Cortex of kidney (tissue), 1 donor: ENCODE measurements at places on chromosomes 7 and 10.

GRCh38 chr10:23742368-23742767, 303.5 kb downstream of the OTUD1 start:
- no peak for DNase-seq

DNA sequence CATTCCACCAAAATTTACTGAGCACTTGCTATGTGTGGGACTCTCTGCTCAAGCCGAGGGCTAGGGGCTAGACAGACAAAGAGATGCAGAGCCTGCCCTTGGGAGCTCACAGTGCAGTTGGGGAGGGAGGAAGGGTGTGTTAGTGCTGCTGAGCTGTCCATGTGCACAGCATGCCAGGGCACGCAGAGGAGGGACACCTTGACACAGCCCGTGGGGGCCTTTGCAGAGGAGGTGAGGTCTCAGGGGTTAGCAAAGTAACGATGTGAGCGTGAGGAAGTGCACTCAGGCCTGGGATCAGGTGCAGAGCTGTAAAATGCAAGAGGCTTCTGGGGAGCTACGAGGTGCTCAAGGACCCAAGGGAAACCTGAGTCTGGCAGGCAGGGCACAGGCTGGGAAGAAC, 16.3 kb downstream of the PRKCQ start:
- no peak for DNase-seq

DNA sequence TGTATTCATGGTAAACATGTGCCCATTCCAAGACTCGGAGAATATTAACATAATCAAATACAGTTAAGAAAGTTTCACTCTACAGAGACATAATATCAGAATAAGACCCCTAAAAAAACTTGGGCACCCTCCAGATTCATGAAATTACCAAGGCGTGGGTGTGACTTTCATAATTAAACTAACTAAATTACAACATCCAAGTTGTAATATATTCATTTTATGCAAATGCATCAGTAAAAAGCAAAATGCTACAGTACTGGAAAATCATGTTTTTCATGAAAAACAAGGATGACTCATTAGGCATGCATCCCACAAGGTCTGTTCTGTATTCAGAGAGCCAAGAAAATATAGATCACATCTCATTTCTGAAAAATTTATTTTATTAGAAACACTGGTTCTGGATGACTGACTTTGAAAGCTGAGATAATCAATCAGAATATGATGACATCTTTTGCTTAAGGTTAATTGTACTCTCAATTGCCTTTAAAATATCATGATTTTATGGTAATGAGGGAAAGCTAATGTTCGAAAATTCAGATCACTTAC, 248.8 kb upstream of the SMIM30 start:
- DNase-seq: no peak

DNA sequence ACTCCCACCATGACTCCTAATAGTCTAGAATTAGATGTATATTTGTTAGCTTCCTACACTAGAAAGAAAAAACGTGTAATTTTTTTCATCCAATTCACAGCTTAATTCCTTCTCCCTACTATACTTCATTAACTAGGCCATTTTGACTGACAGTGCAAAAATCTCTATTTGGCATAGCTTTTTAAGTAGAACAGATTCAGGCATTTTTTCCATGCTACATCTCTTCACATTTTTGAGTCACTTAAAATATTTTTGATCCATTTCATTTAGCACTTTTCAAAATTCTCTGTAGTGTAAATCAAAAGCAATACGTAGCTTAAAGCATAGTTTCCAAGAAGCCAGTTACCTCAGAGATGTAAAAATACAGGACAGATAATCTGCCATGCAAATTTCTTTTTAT, 391.1 kb upstream of the NPVF start:
- DNase-seq: no peak

- no peak for DNase-seq
These were observed 28.8 kb downstream of the TMEM120A start for GRCh38 chr7:75965617-75966016.

- no peak for DNase-seq
These were observed 130.0 kb downstream of the KLF6 start for GRCh38 chr10:3654980-3655379.

GRCh38 chr10:109427411-109427810, 495.9 kb downstream of the XPNPEP1 start:
- DNase-seq: no peak

DNA sequence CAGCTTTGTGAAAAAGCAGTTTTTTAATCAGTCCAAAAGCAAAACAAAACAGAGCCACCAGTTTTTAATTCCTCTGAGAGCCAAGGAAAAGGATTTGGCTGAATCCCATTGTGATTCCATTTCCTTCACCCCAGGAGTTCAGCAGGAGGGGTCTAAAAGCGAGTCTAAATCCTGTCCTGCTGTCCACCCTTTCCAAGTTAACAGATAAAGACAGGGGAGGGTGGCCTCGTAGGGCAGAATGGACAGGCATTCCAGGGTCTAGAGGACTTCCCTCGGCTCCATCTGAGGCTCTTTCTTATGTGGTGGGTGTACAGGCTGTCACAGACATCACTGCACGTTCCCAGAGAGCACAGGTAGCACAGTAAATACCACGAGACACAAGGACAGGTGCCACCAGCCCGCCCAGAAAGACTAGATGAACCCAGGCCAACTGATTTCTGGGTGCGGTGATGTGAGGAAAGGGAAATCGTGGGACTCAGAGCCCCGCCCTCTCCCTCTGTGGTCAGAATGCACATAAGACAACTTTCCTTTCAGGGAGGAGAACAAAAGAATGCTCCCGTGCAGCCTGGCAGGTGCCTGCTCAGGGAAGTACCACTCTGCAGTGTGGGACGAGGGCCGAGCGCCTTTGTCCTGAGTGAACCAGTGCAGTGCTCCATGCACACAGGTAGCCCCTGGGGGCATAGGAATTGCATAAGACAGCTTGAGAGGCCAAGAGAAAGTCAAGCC, 119.7 kb downstream of the ABLIM1 start:
- DNase-seq: no peak

- no peak for DNase-seq
These were observed at the start of gene RNF148 for GRCh38 chr7:122702872-122703510. Gene RNF148 (minus strand): TSS chr7:122702922. CDS start chr7:122702750, 172 bp downstream.

GRCh38 chr10:35635576-35635975, 6.5 kb downstream of the FZD8 start:
- DNase-seq: no peak

- DNase-seq: no peak
These were observed 61.9 kb downstream of the MRC1 start for GRCh38 chr10:17871036-17871435.

DNA sequence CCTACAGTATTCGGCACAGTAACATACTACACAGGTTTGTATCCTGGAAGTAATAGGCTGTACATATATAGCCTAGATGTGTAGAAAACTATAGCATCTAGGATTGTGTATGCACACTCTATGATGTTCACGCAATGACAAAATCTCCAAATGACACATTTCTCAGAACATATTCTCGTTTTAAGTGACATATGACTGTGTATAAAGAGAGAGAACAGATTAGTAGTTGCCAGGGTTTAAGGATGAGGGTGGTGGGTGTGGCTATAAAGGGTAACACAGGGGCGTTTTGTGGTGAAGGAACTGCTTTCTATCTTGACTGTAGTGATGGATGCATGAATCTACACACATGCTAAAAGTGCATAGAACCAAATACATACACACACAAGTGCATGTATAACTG, 101.2 kb downstream of the ARL4A start:
- no peak for DNase-seq

DNA sequence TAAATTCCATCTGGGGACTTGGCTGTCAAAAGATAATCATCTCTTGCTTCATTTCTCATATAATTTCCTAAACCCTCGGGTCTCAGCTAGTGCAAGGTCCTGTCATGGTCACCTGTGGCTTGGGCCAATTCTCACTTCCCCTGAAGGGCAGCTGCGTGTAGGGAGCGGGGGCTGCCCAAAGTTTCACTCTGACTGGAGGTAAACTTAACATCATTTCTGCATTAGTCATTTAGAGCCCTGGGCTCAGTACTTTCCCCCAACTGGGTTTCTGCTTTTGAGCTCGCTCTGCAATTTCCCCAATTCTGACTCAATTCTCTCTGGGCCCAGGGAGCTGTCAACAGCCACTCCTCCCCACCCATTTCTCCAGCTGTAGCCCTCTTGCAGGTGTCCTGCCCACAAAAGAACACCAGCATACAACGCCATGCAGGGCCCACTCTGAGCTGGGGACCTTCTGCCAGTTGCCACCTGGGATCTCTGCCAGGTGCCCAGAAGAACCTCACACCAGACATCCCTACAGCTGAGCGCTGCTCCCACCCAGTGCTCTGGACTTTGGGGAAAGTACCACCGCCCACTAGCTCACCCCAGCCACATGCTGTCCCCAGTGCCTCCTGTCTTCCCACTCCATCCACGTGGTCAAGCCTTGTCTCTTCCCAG, 37.9 kb downstream of the VOPP1 start:
- DNase-seq: no peak

DNA sequence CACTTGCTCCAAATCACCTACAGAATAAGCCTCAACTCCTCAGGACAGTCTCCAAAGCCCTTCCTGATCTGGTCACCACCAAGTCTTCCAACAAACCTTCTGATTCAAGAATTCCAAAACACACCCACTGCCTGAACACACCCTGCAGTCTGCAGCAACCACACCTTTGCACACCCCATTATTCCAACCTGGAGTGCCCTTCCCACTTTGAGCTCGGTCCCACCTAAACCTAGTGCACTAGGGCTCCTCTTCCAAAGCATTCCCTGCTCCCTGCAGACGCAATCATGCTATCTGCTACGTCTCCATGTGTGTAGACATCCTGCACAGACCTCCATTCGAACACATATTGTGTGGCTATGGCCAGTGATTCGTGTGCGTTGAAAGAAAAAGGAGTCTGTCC, 289.3 kb downstream of the GRID1 start:
- DNase-seq: no peak

DNA sequence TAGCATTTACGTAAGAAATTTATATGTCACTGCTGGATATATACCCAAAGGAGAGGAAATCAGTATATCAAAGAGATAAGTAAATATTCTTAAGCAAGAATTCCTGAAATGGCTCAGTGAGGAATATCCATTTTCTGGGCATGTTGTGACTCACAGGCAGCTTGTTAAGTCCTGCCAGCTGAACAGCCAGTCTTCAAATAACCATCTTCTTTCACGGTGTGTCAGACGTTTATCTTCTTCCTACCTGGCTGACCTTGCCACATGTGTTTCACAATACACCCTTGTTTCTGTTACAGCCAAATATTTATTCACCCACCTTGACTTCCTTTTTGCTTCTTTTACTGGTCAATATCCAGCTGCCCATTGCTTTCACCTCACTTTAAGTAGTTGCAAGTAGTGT, 648.1 kb downstream of the ANKRD7 start:
- no peak for DNase-seq

DNA sequence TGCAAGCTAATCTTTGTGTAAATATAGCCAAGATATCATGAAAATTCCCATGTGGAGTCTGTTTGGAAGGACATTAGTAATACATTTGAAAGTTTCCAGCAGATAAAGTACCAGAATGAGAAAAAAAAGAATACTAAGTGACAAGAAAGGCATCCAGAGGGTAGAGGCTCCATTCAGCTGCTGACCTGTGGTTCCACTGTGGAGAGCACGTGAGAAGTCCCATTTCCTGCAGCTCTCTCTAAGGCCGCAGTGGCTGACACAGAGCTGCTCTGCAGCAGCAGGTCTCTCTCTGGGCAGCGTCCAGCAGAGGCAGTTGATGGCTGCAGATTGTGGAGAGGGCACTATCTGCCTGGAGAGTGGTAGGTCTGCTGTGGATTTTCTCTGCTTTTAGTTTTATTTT, 100.1 kb upstream of the TMEM72 start:
- no peak for DNase-seq

DNA sequence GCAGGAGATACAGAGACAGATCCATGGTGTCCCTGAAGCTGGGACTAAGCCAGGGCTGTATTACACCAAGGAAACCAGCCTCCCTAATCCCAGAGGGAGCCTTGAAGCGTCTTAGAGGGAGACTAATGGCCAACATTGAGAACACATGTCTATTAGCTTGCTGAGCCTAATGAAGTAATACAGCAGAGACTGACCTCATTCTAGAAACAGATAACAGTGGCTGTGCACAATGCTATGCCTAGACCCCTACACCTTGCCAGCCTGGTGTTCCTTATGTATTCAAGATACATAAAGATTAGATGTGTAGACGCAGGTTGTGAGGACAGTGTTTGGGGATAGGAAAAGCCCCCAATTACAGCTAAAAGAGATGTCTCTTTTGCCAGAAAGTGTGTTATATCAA, 19.1 kb downstream of the GRM8 start:
- DNase-seq: no peak

GRCh38 chr7:149248777-149249176, 9.3 kb downstream of the ZNF212 start:
- DNase-seq: no peak

DNA sequence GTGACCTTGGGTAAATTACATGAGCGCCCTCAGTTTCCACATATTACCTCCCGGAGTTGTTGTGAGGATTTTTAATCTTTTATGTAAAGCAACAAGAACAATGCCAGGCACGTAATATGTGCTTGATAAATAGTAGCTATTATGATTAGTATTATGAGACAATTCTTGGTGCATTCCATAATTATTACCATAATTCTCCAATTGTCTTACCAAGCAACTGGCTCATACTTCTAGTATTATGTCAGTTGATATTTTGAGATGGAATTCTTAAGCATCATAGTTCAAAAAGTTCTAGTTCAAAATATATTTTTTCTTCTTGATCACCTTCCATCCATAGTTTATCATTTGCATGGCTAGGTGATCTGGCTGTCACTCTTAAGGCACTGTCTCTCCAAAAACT, 259.0 kb downstream of the BBS9 start:
- DNase-seq: no peak

DNA sequence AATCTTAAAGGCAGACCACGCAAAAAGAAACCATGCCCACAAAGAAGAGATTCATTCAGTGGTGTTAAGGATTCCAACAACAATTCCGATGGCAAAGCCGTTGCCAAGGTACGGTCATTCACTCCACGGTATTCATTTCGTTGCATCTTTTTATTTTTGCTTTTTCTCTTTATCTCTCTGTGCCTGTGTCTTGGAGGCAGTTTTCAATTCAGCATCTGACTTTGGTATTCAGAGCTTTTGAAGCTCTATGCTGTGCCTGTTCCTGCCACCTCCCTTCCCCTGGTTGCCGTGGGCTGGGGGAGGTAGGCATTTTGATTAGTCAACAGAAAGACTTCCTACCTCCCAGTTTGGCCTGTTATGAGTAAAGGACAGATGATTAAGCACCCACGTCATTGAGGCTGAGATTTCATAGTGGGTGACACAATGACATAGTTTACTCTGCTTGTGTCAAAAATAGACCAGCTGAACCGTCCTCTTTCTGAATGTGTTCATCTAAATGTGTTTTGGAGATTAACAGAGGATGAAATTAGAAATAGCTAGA, 149.5 kb downstream of the ARID5B start:
- DNase-seq: no peak

- no peak for DNase-seq
These were observed 50.0 kb downstream of the TACR2 start for GRCh38 chr10:69366738-69367137.

DNA sequence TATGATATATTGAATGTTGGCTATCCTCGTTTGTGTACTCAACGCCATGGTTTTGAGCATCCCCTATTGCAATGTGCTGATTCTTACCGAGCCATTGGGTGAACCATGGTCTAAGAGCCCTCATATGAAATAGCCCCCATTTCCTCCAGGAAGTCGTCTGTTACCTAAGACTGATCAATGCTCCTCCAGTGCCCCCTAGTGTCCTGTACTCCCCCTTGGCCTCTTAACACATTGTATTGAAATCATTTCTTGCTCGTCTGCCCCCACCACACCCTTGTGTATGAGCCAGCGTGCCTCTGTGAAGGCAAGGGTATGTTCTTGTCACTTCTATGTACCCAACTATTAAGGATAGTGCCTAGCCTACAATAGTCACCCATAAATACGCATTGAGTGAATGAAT, 11.2 kb upstream of the SLC35B4 start:
- DNase-seq: no peak
